EL (cell line): ENCODE measurements at places on chromosomes 13 and 19.

- no peak for DNase-seq
Observed at GRCh38 chr13:93316841-93317240, 90.2 kb downstream of the GPC6 start.

DNA sequence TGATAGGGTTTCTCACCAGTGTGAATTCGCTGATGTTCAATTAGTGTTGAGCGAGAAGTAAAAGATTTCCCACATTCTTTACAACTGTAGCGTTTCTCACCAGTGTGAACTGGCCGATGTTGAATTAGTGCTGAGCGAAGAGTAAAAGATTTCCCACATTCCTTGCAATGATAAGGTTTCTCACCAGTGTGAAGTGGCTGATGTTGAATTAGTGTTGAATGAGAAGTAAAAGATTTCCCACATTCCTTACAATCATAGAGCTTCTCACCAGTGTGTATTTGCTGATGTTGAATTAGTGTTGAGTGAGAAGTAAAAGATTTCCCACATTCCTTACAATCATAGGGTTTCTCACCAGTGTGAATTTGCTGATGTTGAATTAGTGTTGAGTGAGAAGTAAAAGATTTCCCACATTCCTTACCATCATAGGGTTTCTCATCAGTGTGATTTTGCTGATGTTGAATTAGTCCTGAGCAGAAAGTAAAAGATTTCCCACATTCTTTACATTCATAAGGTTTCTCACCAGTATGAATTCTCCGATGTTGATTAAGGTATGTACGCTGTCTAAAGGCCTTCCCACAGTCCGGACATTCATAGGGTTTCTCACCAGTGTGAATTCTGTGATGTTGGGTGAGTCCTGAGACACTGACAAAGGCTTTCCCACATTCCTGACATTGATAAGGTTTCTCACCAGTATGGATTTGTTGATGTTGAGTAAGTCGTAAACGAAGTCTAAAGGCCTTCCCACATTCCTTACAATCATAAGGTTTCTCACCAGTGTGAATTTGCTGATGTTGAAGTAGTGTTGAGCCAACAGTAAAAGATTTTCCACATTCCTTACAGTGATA is 24.0 kb downstream of the ZNF850 start:
- no peak for DNase-seq

GRCh38 chr13:36069881-36070366 is 61.3 kb downstream of the DCLK1 start:
- no peak for DNase-seq

- DNase-seq = no peak
Observed at GRCh38 chr13:87536499-87536898, 134.7 kb upstream of the SLITRK5 start.

- no peak for DNase-seq
Observed at GRCh38 chr19:31255831-31256592, 93.2 kb downstream of the TSHZ3 start.

DNA sequence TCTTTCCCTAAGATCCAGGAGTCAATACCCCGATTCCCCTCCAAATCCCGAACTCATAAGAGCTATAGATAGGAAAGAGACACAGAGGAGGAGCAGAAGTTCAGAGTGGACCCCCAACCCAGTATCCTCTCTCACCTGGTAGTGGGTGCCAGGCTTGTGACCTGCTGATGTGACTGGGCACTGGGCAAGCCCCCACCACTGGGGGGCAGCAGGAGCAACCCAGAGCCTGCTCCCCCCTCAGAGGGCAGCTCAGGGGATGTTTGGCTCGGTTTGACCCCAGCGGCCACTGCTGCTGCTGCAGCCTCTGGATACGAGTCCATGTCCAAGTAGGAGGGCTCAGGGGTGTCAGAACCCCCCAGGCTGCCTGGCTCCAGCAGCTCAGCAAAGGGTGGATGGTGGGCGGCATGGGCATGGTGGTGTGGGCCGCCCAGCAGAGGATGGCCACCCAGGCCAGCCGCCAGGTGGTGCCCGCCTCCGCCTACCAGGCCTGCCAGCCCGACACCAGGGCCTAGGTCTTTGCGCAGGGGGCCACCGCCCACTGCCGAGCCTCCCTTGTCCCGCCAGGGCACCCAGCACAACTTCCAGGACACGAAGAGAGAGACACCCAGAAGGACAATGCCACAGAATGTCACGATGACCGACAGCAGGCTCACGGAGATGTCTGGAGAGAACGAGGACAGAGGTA is 7.4 kb downstream of the SYT3 start:
- no peak for DNase-seq

GRCh38 chr19:58059003-58059670 is at the start of gene ZNF135:
ZNF135 (plus strand) TSS chr19:58059282; CDS start chr19:58060003, 721 bp downstream.
- DNase-seq = peak; percentile 78

- no peak for DNase-seq
Observed at GRCh38 chr13:97460004-97460775, 26.2 kb downstream of the RAP2A start.

GRCh38 chr13:41458761-41459431 is 1.5 kb downstream of the RGCC start:
- peak; percentile 50 for DNase-seq

- no peak for DNase-seq
Observed at GRCh38 chr19:42271861-42272534, 2.9 kb downstream of the CIC start.

DNA sequence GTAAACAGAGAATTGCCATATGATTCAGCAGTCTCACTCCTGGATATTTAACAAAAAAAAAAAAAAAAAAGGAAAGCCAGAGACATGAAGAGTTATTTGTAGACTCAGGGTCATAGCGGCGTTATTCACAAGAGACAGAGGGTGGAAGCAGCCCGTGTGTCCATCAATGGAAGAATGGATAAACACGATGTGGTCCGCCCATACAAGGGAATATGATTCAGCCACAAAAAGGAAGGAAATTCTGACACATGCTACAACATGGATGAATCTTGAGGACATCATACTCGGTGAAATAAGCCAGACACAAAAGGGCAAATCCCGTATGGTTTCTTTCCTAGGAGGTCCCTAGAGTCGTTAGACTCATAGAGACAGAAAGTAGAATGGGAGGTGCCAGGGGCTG is 14.8 kb downstream of the ACSBG2 start:
- DNase-seq = no peak
